Right kidney (tissue), 9 donors: ENCODE measurements at places on chromosomes 6 and 20.

DNA sequence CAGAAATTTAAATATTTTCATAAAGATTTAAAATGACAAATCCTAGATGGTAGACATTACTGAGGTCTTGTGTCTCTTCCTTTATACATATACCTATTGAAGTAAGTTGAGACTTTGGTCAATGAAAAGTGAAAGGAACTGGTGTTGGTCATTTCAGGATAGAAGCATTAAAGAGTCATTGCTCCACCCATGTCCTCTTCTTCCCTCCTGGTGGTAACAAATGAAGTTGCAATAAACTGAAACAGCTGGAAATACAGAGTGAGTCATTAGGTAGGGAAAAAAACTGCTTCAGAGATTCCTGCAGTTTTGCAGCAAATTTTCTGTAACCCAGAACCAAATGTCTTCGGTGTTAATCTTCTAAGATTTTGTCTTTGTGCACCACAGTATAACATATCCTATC is 448.0 kb downstream of the EYS start:
- DNase-seq = no peak

- DNase-seq = no peak
These were observed 1.4 kb upstream of the EEF1A2 start for GRCh38 chr20:63500151-63500901.

DNA sequence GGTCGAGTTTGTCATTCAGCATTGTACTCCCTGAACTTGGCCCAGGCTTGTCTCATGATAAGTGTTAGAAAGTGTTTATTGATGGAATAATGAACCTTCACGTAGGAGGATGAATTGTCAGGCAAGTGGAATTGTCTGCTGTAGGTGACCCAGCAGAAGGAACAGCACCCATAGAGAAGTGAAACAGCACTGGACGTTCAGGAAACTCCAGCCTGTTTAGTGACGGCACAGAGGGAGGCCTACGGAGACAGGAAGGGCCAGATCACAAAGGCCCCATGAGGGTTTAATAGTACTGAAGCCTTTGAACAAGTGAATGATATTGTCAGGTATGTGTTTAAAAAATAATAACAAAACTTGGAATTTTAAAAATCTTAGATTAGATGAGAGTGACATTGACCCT is 2.9 kb downstream of the STX11 start:
- no peak for DNase-seq

DNA sequence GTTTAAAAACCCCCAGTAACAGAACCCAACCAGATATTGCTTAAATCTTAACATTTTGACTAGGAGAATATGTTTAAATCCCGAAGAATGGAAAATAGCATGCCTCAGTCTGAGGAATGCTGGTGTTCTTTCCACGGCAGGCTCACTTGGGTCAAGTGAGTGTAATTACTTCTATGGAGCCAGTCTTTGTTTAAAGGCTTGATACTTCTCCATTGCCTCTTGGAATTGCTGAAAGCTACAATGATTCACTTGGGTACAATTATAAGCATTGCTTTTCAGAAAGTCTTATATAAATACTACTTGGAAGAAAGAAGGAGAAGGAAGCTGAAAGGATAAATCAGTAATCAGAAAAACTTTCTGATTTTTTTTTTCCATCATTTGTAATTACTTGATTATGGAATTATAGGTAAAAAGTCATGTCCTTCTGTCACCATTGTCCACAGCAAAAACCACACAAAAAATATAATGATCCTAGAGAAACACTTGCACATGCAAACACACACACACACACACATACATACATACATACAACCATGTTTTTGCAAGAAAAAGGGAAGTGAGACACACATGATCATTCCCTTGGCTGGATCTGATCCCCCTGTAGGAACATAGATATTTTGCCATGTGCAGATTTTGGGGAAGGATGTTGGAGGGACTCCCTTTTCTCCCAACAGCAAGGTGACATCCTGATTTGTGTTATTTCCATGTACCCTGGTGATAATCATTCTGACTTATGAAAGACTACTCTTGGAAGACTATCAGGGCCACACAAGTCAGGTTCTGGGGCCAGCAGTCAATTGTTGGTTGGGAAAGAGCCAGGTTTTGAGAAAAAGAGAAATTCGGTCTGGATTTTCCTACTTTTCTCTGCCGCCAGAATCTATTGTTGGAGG is 396.0 kb upstream of the BTBD3 start:
- no peak for DNase-seq

GRCh38 chr6:119328254-119328653 is 21.3 kb downstream of the MAN1A1 start:
- DNase-seq = no peak

- DNase-seq = no peak
These were observed 26.2 kb downstream of the E2F3 start for GRCh38 chr6:20427856-20428255.

- peak; percentile 61 for DNase-seq
These were observed 29.5 kb downstream of the CDYL start for GRCh38 chr6:4805553-4806336.

GRCh38 chr6:38068854-38069590 is 249.5 kb downstream of the ZFAND3 start:
- no peak for DNase-seq

GRCh38 chr20:58389324-58389967 is 417 bp downstream of the VAPB start:
- DNase-seq = peak; percentile 78

GRCh38 chr6:149421132-149421531 is 21.1 kb downstream of the SUMO4 start:
- DNase-seq = no peak

GRCh38 chr20:60637801-60638200 is 614.3 kb upstream of the CDH4 start:
- DNase-seq = no peak

- no peak for DNase-seq
These were observed 580.4 kb downstream of the CBLN4 start for GRCh38 chr20:55424968-55425367.

GRCh38 chr20:21090721-21091120 is 15.4 kb downstream of the LINC00237 start:
- DNase-seq = peak; percentile 18

- DNase-seq = no peak
These were observed 59.5 kb downstream of the CTCFL start for GRCh38 chr20:57465486-57465885.

DNA sequence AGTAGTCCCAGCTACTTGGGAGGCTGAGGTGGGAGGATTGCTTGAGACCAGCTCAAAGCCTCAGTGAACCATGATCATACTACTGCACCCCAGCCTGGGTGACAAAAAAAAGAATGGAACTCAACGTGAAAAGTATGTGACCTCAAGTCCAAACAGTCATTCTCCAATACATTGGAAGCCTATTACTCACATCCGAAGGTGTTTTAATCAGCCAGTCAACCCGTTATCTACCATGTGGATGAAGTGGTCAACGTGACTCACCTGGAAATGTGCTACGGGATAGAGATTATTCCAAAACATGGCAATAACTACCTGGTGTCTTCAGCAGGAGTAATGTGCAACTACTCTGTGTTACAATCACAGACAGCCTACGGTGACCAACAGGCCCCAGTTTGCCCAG is 85.8 kb upstream of the TOP1 start:
- DNase-seq = no peak
